Mesenteric fat pad (tissue), 1 donor: ENCODE measurements at places on chromosomes 1 and 21.

- DNase-seq, result no peak
Observed at GRCh38 chr1:225378880-225379279, 49.0 kb downstream of the LBR start.

- no peak for DNase-seq
Observed at GRCh38 chr1:162040001-162040400, 16.3 kb upstream of the OLFML2B start.

DNA sequence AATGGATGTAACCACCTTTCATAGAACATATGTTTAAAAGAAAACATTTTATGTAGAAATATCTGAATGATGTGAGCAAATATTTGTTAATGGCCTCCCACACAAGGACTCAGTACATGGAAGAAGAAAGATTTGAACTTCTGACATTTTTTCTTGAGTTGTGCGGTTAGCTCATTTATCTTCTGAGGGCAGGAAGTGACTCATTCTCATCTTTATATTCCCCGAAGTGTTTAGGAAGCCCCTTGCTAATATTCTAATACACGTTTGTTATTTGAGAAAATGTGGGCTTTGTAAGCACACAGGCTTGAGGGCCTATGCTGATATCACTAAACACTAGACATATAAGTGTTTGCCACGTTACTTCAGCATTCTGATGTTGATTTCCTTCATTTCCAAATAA, 392.5 kb upstream of the PTBP2 start:
- no peak for DNase-seq

DNA sequence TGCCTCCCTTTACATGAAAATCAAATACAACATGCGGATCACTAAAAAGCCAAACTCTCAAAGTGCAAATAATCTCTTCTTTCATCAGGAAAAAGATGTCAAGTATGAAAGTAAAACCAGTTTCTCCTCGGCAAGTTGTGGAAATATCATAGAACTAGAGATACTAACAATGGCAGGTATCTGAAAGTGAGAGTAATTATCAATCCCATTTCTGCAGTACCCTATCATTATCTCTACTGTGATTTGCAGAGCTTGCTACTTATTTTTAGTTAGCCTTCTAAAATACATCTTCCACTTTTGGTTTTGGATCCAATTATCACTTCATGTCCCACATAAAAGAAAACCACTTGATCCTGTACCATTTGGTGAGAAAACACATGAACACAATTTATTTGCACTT, 3.0 kb downstream of the TP53BP2 start:
- DNase-seq, result no peak

DNA sequence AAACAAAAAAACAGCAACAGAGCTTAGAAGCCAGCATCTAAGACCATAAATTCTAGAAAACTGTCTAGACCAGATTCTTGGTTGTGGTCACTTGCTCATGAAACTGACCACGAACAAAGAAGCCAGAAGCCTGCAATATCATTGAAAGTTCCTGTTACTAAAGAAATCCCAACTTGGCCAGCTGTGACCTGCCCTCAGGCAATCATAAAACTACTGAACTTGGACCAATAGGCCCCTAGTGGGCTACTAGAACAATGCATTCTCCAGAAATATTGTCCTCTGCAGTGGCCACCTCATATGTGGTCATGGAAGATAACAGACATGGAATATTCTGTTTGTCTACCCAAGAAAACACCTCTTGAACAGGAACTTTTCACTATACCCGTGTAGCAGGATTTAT, 87.7 kb downstream of the SPATA17 start:
- DNase-seq, result no peak

GRCh38 chr1:208202333-208202995, 41.7 kb downstream of the PLXNA2 start:
- no peak for DNase-seq

- no peak for DNase-seq
Observed at GRCh38 chr1:67639361-67639760, 45.6 kb upstream of the GADD45A start.

GRCh38 chr1:209805341-209805781, 581 bp downstream of the IRF6 start:
- no peak for DNase-seq

GRCh38 chr1:180267761-180268555, 37.9 kb downstream of the LHX4 start:
- no peak for DNase-seq
